Daoy (cell line): ENCODE measurements at places on chromosomes 11 and 22. TPM values are rescaled to one million over a fixed set of nuclear protein-coding genes. Genes with fewer than 3 reads are reported as not detected.

BBOX1 gene
- total RNA-seq = not detected in 2 replicates

UBQLN3 gene
- total RNA-seq = not detected in 2 replicates

DNA sequence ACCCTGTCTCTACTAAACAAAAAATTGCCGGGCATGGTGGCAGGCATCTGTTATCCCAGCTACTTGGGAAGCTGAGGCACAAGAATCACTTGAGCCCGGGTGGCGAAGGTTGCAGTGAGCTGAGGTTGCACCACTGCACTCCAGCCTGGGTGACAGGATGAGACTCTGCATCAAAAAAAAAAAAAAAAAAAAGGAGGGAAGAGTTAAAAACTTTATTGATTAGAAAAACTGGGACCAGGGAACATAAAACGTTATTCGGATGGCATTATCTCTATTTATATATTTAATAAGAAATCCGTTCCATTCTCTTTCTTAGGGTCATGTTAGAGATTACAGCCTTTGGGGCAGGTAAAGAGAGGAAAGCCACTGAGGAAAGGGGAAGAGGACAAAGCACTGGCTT lies 197.5 kb downstream of the BCR start:
- DNase-seq = no peak

FOXRED2 gene
- 3.6 and 4.5 TPM in 2 replicates for total RNA-seq

IL10RA gene
- total RNA-seq = 0.09 and 0.29 TPM in 2 replicates

DNA sequence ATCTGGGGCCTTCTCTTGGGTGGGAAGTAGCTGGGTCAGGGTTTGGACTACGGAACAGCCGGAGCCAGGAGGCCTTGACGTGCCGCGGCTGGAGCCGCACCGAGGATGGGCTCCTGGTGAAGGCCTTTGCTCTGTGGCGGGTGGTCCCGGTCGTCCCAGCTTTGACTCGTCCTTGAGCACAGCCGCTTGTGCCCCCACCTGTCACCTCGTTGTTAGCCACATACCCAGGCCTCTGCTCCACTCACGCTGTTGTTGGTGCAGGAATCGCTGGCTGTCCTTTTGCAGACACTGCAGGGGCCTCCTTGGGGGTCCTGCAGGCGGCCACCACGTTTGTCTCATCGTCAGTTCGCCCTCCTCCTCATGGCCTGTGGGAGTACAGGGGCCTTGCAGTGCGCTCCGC lies 17.1 kb downstream of the PHRF1 start:
- DNase-seq = no peak

DNA sequence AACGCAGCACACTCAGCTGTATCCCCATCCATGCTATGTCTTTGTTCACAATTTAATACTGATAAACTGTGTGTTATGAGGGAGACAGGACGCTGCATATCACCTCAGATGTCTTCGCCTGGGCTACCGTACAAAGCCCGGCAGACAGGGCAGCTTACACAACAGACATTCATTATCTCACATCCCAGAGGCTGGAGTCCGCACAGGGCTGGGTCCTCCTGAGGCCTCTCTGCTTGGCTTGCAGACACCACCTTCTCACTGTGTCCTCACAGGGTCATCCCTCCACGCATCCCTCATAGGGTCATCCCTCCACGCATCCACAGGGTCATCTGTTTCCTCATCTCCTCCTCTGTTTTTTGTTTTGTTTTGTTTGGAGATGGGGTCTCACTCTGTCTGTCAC lies 61.2 kb downstream of the SHANK2 start:
- no peak for DNase-seq

DNA sequence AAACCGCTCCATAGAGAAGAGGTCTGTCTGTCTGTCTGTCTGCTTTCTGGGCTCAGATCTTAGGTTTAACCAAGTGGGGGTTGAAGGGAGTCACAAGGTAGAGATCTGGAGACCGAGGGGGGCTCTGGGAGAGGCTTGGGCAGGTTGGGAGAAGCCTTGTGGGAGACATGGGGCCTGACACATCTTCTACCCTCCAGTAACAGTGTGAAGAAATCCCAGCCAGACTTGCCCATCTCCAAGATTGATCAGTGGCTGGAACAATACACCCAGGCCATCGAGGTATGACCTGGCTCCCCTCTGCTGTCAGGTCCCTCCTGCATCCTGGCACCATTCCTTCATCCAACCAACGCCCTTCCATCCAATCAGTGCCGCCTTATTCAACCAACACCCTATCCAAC lies 7.4 kb downstream of the PRR33 start:
- no peak for DNase-seq

GRCh38 chr22:20131597-20131858 lies at the start of gene ZDHHC8:
Gene ZDHHC8, plus strand, starts transcription at chr22:20131804. Its CDS starts 144 bp downstream, at chr22:20131948.
- DNase-seq = no peak
